CD4-positive, alpha-beta T cell treated with Interleukin-4 for 1 hour (primary cell): ENCODE measurements at places on chromosomes 6 and 20.

DNA sequence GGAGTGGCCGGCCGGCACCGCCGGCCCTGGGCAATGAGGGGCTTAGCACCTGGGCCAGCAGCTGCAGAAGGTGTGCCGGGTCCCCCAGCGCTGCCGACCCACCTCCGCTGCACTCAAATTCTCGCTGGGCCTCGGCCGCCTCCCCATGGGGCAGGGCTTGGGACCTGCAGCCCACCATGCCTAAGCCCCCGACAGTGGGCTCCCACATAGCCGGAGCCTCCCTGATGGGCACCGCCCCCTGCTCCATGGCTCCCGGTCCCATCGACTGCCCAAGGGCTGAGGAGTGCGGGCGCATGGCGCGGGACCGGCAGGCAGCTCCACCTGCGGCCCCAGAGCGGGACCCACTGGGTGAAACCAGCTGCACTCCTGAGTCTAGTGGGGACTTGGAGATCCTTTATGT is 13.8 kb downstream of the SPINT4 start:
- DNase-seq = no peak

- peak; percentile 65 for DNase-seq
These were observed 101.6 kb downstream of the HIVEP2 start for GRCh38 chr6:142843361-142843760.

DNA sequence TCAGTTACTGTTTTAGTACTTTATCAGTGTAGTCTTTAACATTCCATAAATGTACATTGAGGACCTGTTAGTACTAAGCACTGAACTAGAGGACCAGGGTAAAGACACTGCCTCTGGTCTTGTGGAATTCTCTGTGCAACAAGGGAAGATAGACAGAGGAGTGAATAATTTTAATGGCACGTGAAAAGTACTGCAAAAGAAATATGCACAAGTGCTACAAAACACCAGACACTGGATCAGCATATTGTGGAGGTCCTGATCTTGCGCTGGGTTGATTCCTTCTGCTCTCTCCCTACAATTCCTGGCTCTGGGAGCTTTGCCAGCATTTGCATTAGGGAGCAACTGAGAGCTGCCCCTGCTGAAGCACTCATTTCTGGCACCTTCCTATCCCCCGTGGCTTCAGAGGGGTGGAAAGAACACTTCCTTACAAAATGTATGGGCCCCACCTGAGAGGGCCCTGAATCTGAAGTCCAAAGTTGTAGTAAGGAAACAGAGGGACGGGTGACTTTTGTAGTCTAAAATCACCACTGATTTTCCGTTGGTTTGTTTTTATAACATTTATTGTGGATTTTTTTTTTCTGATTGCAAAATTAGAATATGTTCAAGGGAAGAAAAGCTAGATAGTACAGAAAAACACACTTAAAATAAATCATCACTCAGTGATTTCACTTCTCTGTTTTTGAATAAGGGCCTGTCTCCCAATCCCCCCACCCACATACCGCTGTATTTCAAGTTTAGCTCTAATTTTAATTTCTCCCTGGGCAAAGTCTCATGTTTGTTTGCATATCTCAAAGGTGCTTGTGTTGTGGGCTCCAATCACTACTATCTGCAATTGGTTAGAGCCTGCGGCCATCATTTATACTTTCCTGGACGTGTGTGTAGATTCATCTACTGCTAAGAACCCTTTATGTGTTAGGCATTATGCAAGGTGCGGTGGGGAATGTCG is 4.9 kb downstream of the PKIG start:
- no peak for DNase-seq

GRCh38 chr20:23658989-23659609 is 21.3 kb upstream of the CST3 start:
- DNase-seq = no peak

GRCh38 chr6:56958481-56958880 is 3.6 kb downstream of the BEND6 start:
- no peak for DNase-seq

- DNase-seq = no peak
These were observed 37.4 kb upstream of the OPRM1 start for GRCh38 chr6:154001494-154002285.

DNA sequence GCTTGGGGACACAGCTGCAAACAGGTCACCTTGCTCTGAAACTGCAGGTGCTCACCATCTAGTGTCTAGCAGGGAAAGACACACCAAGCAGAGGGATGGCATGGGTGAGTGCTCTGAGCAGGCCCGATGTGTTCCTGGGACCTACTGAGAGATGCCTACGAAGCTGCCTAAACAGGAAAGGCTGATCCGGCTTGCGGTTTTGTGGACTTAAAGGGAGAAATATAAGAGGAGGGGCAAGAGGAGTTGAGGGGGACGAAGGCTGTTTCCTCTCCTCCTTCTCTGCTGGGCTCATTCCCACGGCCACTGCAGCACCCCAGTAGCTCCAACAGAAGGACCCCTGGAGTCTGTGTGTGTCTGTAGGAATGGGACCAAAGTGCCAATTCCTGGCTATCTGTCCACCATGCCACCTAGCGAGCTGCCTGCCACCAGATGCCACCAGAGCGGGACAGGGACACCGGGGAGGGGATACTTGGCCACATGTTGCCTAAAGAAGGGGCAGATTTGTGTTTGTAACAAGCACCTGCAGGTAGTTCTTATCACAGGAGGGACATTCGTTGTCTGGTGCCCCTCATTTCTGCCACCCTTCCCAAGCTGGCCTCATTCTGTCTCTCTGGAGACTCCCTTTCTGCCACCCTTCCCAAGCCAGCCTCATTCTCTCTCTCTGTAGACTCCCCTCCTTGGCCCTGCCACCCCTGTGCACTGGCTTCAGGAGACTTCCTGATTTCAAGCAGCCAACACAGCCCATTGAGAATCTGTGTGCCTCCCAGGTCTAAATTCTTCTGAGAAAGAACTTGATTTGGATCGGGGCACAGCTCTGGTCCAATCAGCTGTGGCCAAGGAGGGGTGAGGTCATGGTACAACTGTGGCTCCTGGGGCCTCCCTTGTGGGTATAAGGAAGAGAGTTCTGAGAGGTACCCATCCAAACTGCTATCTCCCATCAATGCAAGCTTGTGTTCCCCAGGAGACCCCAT is 221.8 kb downstream of the ANKRD60 start:
- DNase-seq = no peak

- DNase-seq = peak; percentile 82
These were observed 2.7 kb downstream of the MYB start for GRCh38 chr6:135183532-135184440.

- DNase-seq = no peak
These were observed 135.7 kb downstream of the ALDH8A1 start for GRCh38 chr6:134814076-134814695.

GRCh38 chr6:161549977-161550655 is 276.3 kb upstream of the AGPAT4 start:
- DNase-seq = no peak

DNA sequence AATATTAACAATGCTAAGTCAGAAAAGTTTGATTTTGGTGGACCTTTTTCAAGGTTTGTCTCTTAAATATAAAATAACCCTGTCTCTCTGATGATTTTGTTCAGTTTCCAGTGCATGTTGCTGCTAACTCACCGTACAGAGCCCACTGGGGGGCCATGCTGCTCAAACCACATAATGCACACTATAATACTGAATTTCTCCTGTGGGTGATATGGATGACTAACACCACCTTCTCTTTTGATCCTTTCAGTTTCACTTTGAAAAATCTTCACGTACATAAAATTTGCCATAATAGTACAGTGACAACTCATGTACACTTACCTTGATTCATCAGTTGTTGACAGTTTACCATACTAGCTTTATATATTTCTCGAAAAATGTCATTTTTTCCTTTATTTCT is 506.6 kb upstream of the MAN1A1 start:
- DNase-seq = peak; percentile 33

- no peak for DNase-seq
These were observed 50.3 kb downstream of the DOP1A start for GRCh38 chr6:83117802-83118201.

- DNase-seq = no peak
These were observed 566.1 kb downstream of the KIF16B start for GRCh38 chr20:16007164-16007563.

GRCh38 chr6:79686707-79687309 is 55.7 kb downstream of the SH3BGRL2 start:
- DNase-seq = no peak

DNA sequence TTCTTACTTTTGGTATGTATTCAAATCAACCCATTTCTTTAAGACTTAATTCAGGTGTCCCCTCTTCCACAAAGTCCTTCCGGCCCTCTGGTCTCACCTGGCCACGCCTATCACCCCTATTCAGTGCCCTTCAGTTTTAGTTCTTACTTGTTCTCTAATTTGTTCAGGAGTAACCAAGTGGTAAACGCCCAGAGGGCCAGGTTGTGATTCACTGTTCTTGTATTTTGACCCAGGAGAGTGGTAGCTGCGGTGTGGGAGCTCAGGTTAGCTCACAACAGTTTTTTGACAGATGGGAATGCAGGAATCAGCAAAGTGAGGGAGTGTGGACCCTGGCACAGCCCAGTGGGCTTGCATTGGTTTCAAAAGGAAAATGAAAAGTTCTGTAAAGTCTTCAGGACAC is 81.7 kb upstream of the RIPOR2 start:
- DNase-seq = no peak

DNA sequence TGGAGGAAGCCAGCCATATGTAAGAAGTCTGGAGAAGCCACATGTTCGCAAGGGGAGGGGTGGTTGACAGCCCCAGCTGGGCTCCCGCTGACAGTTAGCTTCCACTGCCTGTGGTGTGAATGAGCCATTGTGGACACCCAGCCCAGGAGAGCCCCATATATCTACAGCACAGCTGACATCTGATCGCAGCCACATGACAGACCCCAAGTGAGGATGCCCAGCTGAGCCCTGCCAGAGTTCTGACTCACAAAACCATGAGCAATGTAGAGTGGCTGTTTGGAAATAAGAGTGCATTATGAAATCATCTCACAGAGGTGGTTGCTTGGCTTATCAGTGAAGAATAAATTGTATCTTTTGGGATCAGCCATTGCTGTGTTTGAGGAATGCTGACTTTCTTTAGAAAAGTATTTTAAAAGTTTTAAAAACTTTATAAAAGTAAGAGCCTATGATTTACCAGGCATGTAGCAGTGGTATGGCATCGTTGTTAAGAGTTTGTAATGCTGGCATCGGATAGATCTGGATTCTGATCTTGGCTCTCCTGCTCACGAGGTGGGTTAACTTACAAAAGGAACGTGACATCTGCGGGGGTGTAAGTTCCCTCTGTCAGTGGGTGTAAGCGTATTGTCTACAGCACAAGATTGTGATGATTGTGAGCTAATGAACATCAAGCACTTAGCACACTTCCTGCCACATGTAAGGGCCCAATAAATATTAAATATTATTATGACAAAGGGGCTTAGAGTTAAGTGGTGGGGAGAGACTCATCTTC is 24.1 kb downstream of the CFAP61 start:
- DNase-seq = no peak

DNA sequence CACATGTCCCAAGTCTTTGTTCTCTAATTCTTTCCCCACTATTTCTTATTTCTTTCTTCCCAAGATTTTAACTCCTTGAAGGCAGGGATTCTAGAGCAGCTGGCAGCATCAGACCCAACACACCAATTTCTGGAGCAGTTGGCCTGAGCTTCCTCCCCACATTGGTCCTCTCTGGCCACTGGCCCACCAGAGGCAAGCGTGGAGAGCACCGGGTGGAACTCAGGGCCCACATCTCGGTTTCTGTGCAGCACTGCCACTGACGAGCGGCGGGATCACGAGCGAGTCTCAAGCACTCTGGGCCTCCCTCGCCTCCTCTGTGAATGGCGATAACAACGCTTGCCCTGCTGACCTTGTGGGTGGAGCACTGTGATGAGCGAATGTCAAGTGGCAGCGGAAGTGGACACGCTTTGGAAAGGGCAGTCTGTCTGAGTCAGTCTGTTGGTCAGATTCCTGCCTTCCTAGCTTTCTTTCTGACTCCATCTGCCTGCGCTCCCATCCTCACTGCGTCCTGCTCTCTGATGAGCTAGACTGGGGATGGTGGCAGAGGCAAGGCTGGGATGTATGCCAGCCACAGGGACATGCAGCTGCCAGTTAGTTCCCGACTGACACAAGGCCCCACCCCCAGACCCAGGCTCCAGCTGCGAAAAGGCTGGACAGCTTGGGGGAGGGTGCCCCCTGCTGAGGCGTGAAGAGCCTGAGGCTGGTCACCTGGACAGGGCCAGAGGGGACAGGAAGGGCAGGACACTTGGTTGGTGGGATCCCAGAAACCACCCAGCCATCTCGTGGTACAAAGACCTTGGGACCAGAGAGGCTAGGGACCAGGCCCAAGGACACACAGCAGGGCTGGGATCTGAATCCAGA is 4.5 kb upstream of the SPDEF start:
- no peak for DNase-seq

DNA sequence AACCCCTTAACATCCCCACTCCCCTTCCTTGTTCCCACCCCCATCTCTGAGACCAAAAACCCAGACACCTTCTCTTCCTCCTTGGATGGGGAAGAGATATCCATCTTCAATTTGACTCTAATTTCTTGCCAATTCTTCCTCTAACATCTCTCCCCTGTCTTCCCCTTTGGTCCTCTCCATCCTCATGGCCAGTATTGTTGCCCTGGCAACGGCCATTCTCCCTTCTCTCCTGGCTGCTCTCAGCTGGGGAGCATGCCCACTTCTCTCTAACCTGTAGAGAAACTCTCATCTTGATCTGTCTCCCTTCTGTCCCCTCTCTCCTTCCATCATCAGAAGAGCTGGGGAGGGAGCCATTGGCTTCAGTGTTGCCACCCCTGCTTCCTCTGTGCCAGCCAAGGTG is 86.7 kb downstream of the SRC start:
- no peak for DNase-seq

DNA sequence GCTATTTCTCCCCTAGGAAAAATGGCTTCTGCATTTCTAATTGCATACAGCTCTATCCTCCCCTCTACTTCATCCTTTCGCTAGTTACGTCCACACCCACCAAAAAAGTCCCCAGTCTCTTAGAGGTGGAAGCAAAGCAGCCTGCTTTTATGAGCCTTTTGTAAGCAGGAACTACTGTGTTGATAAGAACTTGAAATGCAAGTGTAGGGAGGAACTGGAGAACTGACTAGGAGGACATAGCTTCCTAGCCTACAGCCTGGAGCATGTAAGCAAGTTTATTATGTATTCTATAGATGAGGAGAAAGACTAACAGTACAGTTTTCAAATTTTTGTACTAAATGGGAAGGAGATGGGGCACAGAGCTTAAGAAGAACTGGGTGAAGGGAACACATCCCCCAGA is 10.3 kb downstream of the ARHGAP18 start:
- DNase-seq = no peak
